CD4-positive, alpha-beta T cell treated with Interleukin-6 for 4 hours (primary cell): ENCODE measurements at places on chromosomes 3 and 15.

DNA sequence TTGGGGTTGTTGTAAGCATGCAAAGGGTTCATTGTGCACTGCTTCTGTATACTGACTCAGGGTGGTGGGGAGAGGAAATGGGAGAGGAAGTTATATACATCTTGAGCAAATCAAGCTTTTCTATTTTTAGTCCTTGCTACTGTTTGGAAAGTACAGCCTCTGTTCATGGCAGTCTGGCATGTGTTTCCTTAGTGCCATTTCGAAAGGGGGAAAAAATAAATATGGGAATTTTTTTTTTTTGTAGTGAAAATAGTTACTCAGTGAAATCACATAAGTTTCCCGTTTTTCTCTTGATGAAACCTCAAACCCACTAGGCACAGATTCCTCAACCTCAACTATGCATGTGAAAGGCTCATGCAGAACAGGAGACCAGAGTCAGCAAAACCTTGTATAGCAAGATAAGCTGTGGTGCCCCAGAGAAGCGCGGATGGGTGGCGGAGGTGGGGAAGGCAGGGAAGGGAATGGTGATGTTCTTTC, 353.3 kb downstream of the LPP start:
- no peak for DNase-seq

DNA sequence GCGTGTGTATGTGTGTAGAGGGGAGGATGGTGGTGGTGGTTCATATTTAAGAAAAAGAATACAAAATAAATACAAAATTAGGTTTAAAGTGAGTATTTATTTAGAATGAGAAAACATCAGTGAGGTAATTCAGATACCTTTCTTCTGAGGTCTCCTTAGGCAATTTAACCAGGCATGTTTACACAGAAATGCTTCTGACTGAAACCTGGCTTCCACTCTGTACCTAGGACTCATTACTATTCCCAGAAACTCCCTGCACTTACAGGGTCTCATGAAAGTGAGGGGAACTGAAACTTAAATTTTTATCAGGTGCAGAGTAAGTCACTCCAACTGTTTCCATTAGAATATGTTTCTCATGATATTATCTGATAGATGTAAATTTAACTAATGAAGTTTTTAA, 10.3 kb upstream of the DIPK2A start:
- no peak for DNase-seq

DNA sequence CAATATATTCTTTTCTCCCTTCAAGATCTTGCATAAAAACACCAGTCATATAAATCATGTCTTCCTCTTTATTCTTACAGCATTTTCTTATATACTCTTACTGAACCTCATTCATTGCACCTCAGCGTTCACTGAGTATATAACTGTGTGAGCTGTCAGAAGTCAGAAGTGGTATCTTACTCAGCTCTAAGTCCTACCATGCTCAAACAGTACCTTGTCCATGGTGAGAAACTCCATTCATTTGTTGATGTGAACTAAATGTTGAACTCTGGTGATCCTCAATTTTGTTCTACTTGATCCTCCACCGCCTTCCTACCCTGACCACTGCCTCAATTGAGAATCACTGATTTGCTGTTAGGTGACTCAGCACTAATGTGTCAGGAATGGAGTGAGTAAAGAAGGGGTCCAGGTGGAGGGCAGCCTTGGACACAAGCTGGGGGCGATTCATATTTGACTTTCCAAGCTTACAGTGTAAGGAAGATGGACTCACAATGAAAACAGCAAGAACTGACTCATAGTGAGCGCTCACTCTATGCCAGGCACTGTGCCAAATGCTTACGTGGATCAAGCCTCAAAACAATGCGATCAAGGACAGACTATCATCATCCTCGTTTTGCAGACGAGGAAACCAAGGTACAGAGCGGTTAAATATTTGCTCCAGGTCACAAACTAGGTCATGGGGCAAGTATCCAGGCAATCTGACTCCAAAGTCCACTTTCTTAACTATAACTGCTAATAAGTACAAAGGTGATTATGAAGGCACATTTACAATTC, 13.5 kb upstream of the ZFYVE19 start:
- no peak for DNase-seq

GRCh38 chr3:185341616-185342458, 21.1 kb upstream of the MAP3K13 start:
- no peak for DNase-seq

DNA sequence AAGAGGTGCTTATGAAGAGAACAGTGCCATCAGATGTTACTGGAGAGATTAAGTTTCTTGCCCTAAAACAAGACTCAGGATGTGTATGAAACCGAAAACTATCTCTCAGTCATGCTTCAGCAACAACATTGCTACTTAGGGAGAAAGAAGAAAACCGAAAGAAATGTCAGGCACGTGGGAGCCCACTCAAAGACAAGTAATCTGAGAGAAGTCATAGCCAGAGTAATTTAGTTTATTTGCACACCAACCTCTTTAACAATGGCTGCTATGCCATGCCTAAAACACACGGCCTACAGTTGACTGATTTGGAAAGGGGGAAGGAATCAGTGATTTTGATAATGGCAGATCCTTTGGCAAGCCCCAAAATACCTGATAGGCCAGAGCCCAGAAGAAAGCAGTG, 162.9 kb downstream of the TIGIT start:
- DNase-seq, result no peak

DNA sequence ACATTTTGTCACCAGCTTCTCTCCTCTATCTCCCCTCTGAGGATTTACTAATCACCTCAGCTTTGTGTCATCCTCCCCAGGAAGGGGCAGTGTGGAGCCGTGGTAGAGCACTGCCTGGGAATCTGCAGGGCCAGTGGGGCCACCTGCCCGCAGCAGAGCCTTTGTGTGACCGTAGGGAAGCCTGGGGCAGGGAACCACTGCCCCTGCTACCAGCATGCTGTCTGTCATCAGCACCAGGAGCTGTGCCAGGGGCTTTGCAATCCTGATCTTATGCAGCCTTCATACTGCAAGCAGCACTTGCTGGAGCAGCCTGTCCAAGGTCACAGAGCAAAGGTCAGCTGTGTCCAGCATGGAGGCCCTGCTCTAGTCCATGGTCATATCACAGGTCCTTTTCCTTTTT, 170.2 kb upstream of the IL12A start:
- DNase-seq, result no peak

DNA sequence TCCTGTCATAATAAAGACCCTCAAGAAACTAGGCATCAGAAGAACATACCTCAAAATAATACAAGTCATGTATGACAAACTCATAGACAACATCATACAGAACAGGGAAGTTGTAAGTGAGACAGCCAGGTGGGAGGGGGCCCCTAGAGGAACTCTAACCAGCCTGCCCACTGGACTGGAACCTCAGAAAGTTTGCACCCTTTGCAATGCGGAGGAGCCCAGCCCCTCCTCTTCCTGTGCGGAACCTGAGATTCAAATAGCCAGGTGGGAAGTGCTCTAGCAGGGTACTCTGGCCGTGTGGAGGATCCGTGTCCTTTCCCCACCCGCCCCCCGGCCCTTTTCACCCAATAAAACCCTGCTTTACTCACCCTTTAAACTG, 387.0 kb upstream of the CBLB start:
- DNase-seq, result no peak

- DNase-seq, result no peak
Measured at GRCh38 chr3:56469141-56469540, 874 bp upstream of the ERC2 start.

DNA sequence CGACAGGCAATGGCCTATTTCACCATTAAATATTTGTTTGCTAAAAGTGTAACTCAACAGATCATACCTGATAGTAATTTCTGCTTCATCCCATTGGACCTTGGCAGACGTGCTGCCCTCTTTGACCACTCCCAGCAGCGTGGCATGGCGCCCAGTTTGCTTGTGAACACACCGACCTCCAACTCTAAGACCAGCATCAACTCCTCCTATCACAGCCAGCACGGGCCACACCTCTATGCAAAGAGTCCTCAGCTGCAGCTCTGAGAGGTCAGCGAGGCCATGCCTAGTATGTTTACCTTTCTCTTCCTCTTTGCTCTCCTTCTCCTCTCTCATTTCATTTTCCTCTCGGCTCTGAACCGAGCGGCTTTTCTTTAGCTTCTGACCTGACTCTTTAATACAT, 80.6 kb downstream of the FBXL22 start:
- DNase-seq, result no peak

DNA sequence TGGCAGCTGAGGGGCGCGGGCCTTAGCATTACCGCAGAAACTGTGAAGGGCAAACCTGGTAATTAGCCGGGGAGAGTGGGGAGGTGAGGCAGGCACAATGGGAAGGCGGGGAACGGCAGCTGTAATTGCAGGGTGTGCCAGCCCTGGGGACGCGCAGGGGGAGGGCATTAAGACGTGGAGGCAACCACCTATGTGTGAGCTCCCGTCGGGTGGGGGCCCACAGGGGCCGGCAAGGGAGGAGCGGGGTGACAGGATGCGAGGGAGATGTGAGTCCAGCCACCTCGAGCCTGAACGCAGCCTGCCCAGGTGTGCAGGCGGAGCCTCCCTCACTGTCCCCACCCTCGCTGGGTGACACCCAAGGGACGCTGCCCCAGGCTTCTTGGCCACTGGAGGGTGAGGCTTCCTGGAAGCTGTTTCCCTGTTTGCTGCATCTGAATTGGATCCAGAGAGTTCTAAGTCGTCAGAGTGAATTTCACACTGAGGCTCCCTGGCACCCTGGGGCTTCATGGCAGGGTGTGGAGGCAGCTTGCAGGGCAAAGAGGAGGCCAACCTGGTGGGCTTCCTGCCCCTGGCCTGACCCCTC, 130.6 kb upstream of the MEF2A start:
- no peak for DNase-seq

DNA sequence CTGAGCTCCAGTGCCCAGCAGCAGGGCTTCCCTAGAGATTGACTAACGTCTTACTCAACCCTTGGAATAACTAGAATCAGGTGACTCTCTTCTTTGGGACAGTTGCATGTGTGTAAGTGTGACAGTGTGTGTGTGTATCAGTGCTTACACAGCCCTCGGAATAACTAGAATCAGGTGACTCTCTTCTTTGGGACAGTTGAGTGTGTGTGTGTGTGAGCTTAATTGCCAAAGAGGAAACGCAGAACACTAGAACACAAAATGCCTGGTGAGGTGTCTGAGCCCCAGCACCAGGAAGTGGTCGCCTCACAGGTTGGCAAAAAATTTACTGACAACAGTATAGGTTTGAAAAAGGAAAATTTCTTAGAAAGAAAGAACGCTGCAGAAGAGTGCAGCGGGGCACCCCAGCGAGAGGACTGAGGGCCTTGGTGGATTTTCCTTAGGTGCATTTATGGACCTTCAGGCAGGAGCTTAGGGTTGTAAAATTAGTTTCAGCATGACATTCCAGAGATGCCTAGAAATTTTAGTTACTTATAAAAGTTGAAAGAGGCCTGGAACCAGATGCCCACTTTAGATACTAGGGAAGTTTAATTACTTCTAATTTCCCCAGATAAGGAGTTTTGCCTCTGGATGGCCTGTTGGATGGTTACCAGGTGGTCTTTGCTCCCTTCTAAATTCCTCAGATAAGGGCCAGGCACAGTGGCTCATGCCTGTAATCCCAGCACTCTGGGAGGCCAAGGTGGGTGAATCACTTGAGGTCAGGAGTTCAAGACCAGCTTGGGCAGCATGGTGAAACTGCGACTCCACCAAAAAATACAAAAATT, 3.7 kb upstream of the WDR82 start:
- DNase-seq, result peak; percentile 71

- no peak for DNase-seq
Measured at GRCh38 chr3:86973440-86973839, 17.5 kb downstream of the VGLL3 start.

DNA sequence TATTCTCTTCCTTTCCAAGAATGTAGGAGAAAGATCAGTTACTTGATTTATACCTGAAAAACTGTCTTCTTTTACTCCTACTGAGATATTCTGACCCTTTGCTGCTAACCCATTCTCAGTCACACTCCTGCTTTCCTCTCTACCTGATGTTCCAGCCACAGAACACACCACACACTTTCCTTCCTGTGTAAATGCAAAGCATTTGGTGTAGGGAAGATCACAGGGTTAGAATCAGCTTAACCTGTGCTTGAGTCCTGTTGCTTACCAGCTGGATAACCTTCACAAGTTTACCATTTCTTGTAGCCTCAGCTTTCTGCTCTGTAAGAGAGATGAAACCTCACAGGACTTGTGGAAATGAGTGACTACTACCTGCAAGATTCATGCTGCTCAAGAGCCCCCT, 489.8 kb upstream of the GOLIM4 start:
- DNase-seq, result no peak

DNA sequence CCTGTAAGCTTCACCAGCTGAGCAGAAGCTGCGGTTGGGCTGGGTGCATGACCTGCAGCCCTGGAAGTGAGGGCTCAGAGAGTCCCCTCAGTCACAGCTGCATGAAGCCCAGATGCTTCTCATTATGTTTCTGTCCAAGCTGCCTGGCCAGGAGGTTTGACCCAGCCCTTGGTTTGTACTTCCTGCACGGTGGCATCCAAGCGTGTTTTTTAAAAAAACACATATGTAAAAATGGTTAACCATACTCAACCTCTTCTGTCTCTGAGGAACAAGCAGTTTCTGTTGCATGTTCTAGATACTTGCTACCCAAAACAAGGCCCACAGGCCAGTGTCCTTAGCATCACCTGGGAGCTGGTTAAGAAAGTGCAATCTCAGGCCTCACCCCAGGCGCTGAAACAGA, 76.0 kb upstream of the ATP10A start:
- no peak for DNase-seq

- DNase-seq, result no peak
Measured at GRCh38 chr3:139671107-139671506, 6.7 kb downstream of the NMNAT3 start.

GRCh38 chr3:182116386-182116785, 404.7 kb downstream of the SOX2 start:
- no peak for DNase-seq

GRCh38 chr15:60389261-60390077, 8.3 kb downstream of the ANXA2 start:
- DNase-seq, result peak; percentile 20

DNA sequence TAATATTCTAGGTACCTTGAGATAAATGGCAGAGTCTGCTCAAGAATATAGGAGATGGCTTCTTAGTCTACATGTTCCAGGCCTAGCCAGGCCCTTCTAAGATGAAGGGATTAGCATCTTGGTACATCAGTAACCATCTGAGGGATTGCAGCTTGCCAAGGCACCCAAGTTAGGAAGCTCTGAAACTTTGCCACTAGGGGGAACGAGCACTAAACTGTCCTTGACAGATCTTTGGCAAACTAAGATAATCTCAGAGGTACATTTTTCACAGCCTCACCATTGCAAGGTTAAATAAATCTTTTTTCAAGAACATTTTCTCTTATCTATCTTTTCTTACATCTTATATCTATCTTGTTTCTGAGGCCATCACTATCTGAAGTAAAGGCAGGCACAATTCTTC, 351.2 kb downstream of the RAP2B start:
- peak; percentile 9 for DNase-seq

- DNase-seq, result no peak
Measured at GRCh38 chr3:130227540-130227939, 117.9 kb upstream of the COL6A5 start.

DNA sequence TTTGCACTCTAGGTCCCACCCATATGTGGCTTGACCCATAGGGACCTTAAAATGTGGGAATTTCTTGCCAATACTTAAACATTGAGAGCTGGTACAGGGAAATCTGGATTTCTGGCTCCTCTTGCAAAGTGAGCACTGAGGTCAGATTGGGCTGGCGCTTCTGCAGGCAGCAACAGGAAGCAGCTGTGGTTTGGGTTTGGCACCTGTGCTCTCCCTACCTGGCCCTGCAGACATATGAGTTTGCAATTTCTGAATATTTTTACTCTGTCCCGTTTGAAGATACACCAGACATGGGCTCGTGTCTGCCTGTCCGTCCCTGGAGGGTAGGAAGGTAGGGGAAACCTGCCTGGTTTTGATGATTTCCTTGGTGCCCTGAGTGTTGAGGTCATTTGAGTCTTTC, 74.8 kb upstream of the SEC13 start:
- peak; percentile 61 for DNase-seq

- DNase-seq, result no peak
Measured at GRCh38 chr3:124250053-124250452, 258.1 kb upstream of the ROPN1 start.
